ENCODE measurements at places on chromosomes 16 and 17.

DNA sequence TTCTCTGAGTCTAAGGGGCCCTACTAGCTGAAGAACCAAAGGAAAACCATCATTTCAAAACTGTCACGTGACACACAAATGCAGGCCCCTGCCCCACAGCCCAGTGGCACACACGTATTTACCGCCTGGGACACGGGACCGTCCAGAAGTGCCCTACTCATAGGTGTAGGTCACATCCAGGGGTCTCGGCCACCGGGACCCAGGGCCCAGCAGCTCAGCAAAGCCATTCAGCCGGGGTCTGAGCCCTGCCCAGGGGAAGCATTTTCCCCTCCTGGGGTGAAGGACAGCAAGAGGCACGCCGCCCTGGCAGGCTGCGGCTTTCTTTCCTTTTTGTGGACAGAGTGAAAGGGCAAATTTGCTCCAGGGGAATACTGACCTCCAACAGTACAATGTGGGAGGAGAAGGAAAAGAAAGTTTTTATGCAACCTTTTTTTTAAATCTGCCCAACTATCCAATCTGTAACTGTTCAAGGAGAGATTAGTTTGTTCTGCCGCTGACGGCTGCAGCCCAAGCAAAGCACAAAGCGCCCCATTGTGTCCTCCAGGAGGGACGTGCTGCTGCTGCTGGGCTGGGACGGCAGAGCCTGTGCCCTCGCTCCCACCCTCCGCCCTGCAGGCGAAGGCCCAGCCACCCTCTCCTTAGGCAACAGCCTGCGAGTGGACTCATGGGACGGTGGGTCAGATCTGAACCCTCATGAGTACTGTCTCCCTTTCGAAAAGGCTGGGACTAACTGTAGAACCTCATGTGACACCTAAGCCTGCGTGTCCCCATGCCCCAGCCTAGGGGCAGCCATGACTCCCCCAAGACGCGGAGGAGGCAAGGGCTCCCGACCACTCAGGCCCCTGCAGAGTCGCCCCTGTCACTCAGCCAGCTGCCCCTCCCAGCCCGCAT is 21.3 kb downstream of the SLC7A5 start:
- no peak for DNase-seq

GRCh38 chr16:19522760-19523159 is 862 bp upstream of the GDE1 start:
- no peak for DNase-seq

DNA sequence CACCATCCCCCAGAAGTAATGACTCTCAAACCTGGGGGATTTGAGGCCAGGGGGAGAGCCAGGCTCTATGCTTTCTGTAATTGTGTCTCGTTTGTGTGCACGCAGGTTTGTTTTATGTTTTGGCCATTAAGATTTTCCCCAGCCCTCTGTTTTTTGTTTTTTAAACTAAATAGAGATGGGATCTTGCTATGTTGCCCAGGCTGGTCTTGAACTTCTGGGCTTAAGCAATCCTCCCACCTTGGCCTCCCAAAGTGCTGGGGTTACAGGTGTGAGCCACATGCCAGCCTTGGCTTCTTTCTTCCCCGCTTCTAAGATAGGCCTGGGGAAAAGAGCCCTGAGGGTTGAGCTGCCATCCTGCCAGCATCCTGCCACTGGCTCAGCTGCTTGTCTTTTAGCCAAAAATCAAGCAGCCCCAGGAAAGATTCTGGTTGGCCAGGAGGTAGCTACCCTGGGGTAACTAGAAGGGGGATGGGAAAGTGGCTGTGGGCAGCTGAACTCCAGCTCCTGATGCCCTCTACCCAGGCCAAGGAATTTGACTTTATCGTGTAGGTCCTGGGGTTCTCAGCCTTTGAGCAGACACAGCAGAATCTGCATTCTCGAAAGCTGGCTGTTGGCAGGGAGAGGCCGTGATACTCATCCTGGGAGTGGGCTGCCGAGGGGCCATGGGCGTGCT is 18.4 kb downstream of the KDM8 start:
- no peak for DNase-seq

- no peak for DNase-seq
Measured at GRCh38 chr16:10940501-10941079, 1.7 kb downstream of the DEXI start.

- peak; percentile 13 for DNase-seq
Measured at GRCh38 chr17:33637534-33637933, 344.4 kb upstream of the ASIC2 start.

- DNase-seq: peak; percentile 54
Measured at GRCh38 chr16:9647981-9648701, 534.1 kb downstream of the GRIN2A start.

GRCh38 chr16:17784073-17784472 is 313.3 kb upstream of the XYLT1 start:
- peak; percentile 3 for DNase-seq

DNA sequence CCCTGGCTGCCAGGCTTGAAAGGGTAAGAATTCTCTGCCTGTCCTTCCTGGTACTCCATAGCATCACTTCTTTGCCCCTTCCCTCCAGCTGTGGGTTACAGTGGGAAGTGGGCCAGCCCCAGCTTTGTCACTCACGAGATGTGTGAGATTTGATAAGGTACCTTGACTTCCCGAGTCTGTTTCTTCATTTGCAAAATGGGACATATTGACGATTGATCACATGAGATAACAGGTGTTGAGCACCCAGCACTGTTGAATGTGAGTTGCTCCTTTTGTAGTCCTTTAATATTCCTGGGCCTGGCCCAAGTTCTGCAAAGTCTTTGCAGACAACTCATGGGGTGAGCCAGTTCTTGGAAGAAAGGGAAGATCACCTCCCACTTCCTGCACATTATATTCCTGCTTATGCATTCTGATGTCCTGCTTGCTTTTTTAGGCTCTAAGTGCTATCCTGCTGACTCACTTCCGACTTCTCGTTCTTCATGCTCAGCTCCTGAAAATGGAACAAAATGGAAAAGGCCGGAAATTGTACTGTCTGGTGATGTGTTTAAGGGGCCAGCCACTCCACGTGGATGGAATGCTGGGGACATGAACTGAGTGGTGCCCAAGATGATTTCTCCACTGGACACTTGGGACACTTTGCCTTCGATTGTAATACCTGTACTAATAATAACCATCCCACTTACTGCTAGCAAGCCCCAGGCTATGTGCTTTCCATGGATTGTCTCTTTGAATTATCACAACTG is 8.3 kb upstream of the NLK start:
- DNase-seq: no peak

- no peak for DNase-seq
Measured at GRCh38 chr17:80675438-80676095, 130.9 kb downstream of the RPTOR start.

GRCh38 chr17:50414808-50415207 is 11.2 kb upstream of the ACSF2 start:
- DNase-seq: no peak

DNA sequence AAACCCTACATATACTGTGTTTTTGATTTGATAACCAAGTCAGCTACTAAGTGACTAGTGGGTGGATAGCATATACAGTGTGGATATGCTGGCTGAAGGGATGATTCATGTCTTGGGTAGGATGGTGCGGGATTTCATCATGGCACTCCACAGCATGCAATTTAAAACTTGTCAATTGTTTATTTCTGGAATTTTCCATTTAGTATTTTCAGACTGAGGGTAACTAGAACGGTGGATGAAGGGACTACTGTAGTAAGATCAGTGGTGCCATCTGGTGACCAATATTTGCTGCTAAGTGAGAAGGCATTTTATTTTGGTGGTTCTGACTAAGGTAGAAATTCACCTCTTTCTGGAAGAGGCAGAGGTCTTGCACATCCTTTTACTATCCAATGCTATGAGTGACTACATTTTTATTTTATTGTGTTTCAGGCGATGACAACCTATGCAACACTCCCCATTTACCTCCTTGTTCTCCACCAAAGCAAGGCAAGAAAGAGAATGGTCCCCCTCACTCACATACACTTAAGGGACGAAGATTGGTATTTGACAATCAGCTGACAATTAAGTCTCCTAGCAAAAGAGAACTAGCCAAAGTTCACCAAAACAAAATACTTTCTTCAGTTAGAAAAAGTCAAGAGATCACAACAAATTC is 3.1 kb downstream of the CDC6 start:
- DNase-seq: peak; percentile 81

DNA sequence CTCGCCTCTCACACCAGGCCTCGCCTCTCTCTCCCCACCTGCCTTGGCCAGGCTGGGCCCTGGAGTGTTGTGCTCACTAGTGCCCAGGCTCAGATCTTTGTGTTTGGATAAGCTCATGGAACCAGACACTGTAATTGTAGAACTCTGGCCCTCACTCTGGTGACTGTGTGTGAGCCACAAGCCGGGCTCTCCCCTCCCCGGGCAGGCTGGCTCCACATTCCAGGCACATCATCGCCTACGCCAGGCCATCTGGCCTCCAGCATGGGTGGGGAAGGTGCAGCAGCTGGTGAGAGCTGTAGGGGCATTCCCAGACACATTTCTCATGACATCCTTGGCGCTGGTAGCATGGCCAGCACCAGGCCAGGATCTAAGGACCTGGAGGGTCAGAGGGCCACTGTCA is 202.3 kb downstream of the RAB11FIP4 start:
- DNase-seq: no peak

DNA sequence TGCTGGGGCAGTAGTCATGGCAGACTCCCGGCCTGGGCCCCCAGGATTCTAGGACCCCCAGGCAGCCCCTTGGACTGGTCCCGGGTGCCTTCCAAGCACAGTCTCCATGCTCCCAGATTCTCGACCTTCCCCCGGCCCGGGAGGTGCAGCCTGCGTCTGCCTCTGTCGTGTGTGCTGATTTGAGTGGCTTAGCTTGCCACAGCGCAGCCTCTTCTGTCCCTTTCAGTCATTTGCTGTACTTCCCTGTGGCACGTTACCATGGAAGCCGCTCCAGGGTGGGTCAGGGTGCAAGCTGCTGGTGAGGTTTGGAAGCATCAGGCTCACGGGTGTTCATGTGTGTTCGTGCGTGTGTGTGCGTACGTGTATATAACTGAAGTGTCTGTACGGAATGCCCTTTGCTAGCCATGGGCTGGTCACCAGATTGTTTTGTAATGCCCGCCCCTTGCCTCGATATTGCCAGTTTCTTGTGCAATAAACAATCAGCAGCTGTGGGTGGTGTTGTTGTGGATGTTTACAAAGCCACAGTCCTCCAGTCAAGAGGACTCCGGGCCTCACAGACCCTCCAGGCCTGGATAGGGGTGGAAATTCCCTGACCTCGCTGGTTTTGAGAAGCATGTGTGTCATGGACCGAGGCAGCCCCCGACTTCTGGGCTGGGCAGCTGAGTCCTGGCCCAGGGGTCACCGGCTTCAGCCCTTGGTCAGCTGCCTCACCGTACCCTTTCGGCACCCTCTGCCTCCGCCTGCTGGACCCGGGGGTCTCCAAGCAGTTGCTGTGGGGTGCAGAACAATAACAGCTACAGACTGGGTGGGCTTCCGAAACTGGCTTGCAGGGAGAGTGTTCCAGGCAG is 9.7 kb upstream of the CLEC18A start:
- DNase-seq: no peak

DNA sequence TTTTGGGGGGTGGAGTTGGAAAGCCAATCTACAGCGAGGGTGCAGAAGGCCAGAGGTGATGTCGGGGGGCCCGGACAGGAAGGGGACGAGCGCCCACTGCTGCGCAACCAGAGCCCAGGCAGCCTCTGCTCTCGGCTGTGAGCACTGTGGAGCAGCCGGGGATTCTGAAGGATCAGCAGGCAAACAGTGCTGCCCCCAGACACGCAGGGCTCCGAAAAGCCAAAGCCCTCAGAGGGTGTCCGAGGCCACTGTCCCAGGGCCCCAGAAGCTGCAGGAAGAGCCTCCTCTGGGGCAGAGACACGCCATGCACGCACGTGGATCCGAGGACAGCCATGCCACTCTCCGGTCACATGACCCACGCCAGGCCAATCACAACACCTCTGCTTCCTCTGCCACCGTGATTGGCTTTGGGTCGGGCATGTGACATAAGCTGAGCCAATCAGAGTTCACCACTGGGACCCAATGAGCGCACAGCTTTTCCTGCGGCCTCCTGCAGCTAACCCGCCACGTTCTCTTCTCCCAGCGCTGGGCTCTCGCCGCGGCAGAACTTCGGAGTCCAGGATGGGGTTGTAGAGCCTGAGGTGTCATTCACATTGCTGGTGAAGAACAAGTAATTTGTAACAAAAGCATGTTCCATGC is 40.7 kb downstream of the ACTG1 start:
- DNase-seq: no peak

Measured in HT-29 (cell line).